GM13976 (cell line): ENCODE measurements at places on chromosomes 1 and 21.

- no peak for DNase-seq
These were observed 16.6 kb upstream of the EDEM3 start for GRCh38 chr1:184771190-184771691.

DNA sequence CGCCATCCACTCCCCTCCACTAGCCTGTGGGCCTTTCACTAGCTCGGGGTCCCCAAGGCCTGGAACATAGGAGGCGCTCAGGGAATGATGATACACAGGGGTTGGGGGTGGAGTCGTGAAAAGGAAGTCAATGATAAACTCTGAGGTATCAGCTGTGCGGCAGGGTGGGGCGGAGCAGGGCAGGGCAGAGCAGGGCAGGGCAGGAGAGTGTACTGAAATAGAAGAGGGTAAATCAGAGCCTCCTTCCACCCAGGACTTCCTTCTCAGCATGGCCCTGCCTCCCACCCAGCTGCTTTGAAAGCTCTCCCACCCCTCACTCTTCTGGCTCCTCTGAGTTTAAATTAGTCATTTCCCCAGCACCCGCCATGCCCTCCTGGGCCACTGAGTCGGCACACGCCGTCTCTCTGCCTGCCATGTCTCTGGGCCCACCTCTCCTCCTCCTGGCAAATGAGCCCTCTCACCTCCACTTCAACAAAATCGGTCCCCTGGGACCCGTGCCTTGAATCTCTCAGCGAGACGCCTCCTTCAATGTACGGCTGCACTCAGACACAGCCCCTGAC lies 16.9 kb downstream of the CAPZB start:
- no peak for DNase-seq

DNA sequence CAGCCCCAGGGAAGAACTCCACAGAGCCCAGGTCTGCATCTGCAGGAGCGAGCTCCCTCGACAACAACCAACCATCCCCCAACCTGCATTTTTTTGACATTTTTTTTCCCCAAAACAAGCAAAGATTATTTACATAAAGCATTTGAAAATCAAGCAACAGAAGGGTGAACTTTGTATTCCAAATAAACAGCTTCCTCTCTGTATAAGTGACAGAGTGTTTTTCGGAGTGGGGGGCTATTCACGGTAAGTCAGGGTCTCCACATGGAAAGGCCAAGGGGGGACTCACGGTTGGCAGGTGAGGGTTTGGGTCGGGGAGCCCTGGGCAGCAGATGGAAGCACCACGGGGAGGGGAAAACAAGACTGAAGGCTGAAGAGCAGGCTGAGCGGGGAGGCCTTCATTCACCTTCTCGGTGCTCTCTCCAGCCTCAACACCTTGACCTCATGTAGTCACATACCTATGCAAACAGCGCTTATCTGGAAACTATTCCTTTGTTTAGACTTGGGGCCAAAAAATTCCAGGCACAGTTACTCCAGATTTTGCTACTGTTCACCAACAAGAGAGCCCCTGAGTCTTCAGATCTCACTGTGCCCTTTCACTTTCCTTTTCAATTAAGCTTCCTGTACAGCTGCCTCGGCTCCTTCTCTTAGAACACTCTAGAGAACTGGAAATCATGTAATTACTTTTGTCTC lies 27.6 kb downstream of the C2CD2 start:
- DNase-seq, result peak; percentile 78

DNA sequence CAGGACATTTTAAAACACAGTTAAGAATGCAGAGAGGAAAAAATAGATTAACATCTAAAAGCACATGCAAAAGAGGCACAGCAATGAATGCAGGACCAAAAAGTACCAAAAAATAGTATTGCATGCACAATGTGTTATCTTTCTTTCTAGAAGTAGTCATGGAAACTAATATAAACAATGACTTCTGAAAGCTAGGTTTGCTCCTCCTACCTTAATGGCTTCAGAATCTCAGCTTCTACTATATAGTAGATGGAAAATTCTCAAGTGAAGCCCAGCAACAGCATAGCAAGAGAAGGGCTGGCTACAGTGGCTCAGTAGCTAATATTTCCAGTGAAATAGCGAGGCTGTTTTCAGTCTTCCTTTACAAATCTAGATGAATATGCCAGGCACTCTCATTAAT lies 125.1 kb downstream of the CRB1 start:
- DNase-seq, result no peak

DNA sequence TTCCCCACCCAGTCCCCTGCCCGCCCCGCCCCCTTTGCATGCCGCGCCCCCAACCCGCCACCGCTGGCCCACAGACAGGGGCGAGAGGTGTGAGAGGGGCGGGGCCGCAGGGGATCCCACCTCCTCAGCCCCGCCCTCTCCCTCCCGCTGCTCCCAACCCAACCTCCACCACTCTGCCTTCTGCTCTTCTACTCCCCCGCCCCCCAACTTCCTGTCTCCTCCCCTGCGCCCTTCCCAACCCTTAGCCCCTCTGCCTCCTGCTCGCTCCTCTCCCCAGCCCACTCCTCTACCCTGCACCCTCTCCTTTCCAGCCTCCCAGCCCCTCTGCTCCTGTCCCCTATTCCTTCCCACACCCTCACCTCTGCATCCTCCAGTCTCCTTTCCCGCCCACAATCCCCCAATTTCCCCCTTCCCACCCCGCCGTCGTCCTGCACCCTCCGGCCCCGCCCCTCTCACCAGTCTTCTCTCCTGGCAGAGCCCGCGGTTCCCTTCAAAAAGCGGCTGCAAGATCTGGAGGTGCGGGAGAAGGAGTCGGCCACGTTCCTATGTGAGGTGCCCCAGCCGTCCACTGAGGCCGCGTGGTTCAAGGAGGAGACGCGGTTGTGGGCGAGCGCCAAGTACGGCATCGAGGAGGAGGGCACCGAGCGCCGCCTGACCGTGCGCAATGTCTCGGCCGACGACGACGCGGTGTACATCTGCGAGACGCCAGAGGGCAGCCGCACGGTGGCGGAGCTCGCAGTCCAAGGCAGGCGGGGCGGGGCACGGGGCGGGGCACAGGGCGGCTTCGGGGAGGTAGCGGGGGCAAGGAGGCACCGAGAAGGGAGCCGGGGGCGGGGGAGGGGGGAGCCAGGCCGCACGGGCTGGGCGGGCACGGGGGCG lies 5.4 kb downstream of the OBSCN start:
- DNase-seq, result peak; percentile 94

DNA sequence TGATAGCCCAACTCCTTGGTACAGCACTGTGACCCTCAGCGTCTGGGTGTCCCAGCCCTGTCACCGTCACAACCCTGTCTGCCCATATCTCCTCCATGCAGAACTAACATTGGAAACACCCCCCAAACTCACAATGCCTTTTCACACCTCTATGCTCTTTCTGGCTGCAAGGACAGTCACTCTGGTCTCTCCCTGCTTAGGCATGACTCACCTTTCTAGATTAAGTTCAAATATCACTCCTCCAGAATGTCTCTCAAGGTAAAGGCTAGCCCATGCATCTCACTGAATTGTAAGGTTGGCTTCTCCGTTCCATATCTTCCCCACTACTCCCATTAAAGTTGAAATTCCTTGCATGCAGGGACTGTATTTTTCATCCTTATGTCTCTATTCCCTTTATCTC lies 17.0 kb upstream of the CAPN8 start:
- DNase-seq, result no peak

GRCh38 chr21:35026153-35026500 lies 23.0 kb downstream of the RUNX1 start:
- no peak for DNase-seq
